ENCODE measurements at places on chromosomes 1 and 21.

DNA sequence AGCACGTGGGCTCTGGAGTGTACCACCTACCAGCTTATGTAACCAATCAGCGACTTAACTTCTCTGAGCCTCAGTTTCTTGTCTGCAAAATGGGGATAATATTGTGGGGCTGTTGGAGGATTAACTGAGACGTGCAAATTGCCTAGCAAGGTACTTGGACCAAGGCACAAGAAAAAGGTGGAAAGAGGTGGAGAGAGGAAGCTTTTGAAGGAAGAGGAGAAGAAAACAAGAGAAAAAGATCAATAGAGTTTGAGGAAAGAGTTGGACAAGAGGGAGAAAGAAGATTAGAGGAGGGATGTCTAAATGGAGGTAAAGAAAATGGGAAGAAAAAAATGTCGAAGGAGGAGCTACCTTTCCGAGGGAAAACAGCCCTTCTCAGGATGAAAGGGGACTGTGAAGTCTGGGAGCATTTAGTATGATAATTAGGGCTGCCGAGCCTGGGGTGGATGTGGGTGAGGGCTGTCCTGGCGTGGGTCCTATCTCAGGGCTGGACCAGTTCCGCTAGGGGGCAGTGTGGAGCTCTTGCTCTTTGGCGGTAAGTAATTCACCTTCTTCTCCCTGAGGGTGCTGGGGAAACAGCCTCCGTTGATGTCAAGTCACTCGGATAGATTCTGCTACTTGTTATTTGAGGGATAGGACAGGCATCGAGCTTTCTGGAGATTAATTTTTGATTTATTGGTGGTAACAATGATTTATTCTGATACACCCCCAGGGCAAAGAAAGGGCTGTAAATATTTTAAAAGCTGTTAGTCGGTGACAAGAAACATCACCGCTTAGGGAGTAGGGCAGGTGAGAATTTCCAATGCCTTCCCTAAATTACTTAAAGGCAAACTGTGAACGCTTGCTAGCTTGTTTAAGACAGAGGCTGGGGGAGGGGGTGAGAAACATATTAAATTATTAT lies 79.0 kb upstream of the NFASC start:
- DNase-seq: peak; percentile 75

GRCh38 chr1:12596007-12596821 lies 21.8 kb downstream of the DHRS3 start:
- no peak for DNase-seq

- DNase-seq: no peak
Observed at GRCh38 chr1:163443863-163444262, 122.1 kb downstream of the NUF2 start.

- DNase-seq: no peak
Observed at GRCh38 chr1:119794230-119794875, 16.9 kb downstream of the REG4 start.

DNA sequence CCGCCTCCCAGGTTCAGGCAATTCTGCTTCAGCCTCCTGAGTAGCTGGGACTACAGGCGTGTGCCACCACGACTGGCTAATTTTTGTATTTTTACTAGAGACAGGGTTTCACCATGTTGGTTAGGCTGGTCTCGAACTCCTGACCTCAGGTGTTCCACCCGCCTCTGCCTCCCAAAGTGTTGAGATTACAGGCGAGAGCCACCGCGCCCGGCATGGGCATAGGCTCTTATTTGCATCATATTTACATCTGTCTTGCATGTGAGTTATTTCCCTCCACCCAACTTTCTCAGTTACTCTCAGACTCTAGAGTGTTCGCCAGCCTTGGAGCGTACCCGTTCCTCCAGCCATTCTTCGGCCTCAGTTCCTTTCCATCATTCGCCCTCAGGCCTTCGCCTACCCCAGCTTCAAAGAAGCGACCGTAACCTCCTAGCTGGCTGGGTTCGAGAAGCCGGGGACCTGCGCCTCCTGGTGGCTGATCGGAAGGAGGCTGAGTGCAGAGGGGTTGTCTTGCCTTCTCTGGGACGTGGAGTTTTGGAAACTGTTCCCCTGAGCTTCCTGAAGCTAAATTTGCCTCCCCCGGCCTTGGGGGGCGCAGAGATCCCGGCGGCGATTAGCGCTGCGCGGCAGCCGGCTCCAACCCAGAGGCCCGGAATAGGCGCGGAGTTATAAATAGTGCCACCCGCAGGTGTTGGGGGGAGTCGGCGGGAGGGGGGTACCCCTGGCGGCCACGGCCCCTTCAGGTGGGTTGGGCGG lies 3.6 kb upstream of the ZBTB7B start:
- DNase-seq: peak; percentile 53

GRCh38 chr1:94719926-94720793 lies 100.0 kb upstream of the SLC44A3 start:
- DNase-seq: no peak

GRCh38 chr1:180188684-180189175 lies 34.1 kb downstream of the QSOX1 start:
- DNase-seq: no peak

- DNase-seq: no peak
Observed at GRCh38 chr1:156623946-156624813, 5.0 kb downstream of the HAPLN2 start.

DNA sequence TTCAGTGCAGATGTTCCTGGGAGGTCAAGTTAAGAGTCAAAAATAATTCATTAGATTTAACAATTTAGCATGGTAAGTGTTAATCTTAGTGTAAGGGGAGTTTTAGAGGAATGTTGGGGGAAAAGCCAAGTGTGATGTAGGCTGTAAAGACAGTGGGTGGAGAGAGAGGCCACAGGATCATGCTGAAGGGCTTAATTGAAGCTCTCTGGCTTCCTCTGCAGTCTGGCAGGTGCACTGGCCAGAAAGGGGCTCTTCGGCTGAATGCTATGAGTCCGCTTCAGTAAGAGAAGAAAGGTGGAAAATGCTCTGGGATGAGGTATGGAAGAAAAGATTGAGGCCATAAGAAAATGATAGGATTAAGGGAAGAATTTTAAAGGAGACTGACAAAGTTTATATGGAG lies 3.0 kb downstream of the BRDT start:
- DNase-seq: no peak

- DNase-seq: no peak
Observed at GRCh38 chr1:248881261-248881660, 22.4 kb upstream of the ZNF692 start.

- no peak for DNase-seq
Observed at GRCh38 chr21:33539616-33540015, 2.3 kb downstream of the GART start.

DNA sequence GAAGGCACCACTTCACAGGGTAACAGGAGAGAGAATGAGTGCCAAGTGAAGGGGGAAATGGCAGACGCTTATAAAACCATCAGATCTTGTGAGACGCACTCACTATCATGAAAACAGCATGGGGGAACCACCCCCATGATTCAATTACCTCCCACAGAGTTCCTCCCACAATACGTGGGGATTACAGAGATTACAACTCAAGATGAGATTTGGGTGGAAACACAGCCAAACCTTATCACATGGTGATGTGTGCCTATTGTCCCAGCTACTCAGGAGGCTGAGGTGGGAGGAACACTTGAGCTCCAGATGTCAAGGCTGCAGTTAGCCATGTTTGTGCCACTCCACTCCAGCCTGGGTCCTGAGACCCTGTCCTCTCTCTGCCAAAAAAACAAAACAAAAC lies 56.0 kb upstream of the DSCAM start:
- DNase-seq: no peak
